ENCODE measurements at places on chromosomes 4 and X.

DNA sequence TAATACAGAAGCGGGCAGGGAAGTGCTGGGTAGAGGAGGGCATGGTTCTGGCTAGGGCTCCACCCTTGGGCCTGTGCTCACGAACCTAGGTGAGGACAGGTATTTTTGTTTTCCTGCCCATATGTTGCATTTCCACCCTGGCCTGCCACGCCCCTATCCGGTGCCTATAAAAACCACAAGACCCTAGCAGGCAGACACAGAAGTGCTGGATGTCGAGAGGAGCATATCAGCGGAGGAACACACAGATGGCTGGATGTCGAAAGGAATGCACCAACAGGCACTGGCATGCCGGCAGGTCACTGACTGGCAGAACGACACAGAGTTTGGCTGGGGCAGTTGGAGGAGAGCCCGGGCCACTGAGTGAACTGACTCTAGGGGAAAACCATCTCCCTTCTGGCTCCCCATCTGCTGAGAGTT is 316.6 kb upstream of the BOD1L1 start:
- DNase-seq: no peak

DNA sequence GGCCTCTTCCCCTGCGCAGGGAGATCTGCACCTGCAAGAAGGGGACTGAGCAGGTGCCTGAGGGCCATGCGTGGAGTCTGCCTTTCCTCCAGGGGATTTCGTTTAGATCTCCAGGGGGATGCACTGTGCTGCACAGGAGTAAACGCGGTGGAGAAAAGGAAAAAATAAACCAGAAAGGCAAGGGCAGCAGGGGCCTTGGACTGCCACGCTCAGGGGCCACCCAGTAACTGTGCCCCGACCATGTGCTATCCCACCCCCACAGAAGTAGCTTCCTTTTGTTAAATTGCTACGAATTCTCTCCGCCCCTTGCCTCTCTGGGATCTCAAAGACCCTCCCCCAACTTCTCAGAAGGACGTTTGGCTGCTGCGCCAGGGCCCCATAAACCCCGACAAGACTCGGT is 17.2 kb upstream of the HMX1 start:
- no peak for DNase-seq

DNA sequence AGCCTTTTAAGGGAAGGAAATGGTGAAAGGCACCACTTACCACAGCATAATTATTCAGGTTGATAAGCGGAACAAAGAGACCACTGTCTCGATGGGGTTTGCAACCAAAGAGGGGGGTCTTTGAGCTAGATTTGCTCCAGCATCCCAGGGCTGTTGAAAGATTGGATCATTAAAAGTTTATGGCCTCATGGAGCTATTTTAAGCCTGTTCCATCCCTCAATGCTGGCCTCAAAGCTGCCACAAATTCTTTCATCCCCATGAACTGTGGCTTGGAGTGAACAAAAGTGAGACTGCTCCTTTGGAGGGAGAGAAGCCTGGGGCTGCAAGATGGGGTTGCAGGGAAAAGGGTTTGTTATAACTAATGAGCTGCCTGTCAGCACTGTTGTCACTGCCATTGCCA is 209.8 kb downstream of the RTL9 start:
- peak; percentile 19 for DNase-seq

DNA sequence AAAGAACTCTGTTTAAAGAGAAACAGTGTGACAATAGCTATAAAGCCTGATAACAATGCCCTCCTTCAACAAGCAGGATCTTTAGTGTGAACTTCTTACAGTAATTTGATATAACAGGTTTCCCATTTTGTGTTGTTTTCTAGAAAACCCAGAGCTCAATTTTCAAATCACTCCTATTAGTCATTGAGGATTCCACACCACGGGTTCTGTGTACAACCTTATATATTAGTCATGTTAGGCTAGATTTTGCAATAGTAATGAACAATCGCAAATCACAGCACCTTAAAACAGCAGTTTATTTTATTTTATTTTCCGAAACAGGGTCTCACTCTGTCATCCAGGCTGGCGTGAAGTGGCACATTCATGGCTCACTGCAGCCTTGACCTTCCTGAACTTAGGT is 1020.9 kb upstream of the INTU start:
- no peak for DNase-seq

DNA sequence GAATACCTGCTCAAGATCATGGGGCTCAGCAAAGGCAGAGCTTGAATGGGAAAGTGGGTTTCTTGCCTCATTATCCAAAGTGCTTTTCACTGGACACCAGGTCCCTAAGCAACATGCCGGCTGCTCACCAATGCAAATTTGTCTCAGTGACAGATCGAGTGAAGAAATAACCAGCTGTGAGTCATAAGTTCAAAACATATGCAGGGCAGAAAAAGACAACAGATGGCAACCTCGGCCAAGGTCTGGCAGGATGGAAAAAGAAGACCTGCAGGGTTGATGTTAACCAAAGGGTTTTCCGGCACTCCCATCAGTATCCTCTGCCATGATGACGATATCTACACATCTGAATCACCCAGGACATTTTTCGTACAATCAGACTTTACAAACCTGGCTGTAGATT is 124.1 kb downstream of the AFAP1 start:
- DNase-seq: no peak

- no peak for DNase-seq
Measured at GRCh38 chr4:187274153-187274552, 550.5 kb upstream of the FAT1 start.

- DNase-seq: no peak
Measured at GRCh38 chrX:116841290-116841689, 378.5 kb upstream of the CT83 start.

DNA sequence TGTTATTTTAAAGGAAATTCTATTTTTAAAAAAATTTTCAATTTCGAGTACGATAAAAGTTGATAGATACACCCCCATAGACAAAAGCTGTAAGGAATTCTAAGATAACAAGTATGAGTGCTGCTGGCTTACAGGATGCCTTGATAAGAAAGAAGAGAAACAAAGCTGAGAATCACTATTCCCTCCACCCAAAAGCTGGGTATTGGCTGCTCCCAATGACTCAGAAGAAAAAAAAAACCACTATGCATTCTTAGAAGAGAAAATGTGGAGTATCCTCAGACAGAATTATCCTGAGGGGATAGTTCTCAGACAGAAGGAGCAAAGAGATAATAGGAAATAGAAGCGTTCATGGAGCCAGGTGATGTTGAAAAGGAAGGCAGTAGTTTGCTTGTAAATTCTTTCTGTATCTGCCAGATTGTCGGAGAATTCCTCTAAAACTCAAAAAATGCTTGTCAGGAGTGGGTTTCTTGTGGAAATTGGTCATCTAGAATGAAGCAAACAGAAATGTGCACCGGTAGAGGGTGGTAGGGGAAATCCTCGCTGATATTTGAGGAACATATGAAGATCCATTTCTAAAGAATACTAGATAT is 217.5 kb upstream of the ADAMTS3 start:
- no peak for DNase-seq

- DNase-seq: peak; percentile 22
Measured at GRCh38 chrX:135974279-135974856, 580 bp upstream of the MMGT1 start.
